Substantia nigra (tissue), 51 donors: ENCODE measurements at places on chromosomes 3 and 15.

- DNase-seq, result no peak
Measured at GRCh38 chr3:178097576-178097975, 438.7 kb upstream of the KCNMB2 start.

DNA sequence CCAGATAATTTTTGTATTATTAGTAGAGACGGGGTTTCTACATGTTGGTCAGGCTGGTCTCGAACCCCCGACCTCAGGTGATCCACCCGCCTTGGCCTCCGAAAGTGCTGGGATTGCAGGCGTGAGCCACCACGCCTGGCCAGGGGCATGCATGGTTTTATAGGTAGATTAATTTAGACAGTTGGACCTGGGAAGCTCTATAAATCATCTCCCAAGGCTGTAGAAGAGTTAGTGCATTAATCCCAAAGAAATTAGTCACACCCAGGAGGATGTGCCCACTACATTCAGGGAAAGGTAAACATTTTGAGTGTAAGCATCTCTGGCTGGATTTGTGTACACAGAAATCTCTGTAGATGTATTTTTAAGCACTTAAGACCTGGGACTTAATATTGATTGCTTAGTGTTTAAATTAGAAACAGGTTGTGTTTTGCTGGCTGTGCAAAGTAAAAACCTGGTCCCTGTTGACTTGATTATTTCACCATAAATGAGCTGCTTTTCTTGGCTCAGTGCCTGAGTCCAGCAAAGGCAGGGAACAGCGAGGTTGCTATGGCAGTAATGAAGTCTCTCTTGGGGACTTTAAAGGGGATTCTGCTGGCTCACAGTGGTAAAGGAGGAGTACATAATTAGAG, 19.2 kb downstream of the EXOSC7 start:
- peak; percentile 60 for DNase-seq

- no peak for DNase-seq
Measured at GRCh38 chr3:134081211-134081610, 51.5 kb upstream of the SLCO2A1 start.

DNA sequence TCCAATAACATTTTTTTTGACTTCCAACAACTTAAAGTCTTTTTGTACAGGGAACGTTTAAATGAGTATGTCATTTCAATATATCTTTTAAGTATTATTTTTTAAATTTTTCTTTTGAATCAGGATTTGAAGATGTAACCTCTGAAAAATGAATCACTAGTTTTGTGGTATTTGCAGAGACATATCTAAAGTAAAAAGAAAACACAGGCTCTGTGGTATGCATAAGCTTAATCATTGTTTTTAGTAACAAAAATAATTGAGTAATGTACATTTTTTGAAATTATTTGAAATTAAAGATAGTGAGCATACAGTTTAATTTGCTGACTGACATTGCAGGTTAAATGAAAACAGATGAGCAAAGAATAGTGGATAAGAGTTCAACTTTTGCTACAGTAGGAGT, 531.3 kb downstream of the ROBO1 start:
- DNase-seq, result no peak

GRCh38 chr3:129416415-129416814, 12.0 kb downstream of the EFCAB12 start:
- DNase-seq, result no peak

GRCh38 chr3:105397974-105398373, 31.3 kb downstream of the ALCAM start:
- DNase-seq, result no peak

DNA sequence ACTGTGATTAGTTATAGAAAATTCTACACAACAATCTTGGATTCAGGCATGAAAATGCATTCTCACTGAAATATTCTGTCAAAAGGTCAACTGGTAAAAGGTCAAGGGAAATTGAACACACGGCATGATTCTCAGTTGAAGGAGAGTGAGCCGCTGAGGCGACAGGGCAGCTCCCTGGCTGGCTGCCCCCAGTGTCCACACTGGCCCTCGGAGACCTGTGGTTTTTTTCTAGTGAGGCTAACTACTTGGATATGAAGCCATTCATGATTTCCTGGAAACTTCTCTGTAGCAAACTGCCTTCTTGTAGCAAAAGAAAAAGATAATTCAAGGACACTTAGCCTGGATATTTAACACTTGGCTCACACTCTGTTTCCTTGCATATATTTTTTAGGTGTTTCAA, 37.2 kb downstream of the AADACL2 start:
- no peak for DNase-seq

GRCh38 chr3:133937061-133937686, 41.5 kb upstream of the RAB6B start:
- DNase-seq, result no peak

GRCh38 chr15:88440021-88440420, 27.2 kb downstream of the MRPL46 start:
- no peak for DNase-seq

GRCh38 chr3:52190294-52191074, 7.5 kb upstream of the ALAS1 start:
- no peak for DNase-seq

DNA sequence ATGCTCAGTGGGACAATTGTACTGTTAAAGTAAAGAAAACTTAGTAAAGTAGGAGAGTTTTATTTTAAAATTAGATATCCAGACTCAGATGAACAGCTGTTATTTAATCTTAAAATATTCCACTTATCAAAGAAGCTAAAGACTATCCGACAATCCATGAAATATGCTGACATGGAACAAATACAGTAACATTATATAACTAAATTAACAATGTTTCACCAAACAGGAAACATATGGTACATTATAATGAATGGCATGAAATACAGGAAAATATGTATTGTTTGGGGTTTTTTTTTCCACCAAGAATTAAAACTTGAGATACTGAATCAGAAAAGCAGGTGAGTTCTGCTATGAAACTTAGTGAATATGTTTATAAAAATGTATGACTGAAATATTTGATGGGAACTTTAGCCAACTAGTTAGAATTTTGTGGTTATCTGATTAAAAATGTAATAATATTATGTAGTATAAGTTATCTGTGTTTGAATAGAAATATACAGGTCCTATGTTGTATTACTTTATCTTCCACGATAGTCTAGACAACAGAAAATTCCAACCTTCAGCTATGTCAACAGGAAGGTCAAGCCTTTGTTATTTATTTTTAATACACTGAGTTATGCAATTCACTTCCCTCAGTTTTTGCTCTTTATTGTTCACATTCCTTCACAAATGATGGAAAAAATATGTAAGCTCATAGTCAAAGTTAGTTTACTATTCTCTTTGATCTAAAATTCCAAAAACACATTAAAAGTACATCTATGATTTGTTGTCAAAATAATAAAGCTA, 72.7 kb downstream of the UACA start:
- DNase-seq, result no peak

DNA sequence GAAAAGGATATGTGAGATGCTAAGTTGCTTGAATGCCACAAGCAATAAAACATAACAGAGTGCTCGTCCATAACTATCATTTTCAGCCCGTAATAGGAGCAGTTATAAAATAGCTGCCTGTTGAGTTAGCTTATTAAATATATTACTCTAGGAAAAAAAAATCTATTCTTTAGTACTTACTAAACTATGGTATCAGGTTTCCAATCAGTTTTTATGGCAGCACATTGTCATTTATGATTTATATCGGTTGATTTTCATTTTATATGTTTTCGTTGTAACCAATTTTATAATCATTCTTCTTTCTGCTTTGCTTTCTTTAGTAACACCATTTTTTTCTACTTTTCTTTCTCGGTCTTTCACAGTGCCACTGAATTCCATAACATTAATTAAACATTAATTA, 51.9 kb downstream of the SEMA6D start:
- no peak for DNase-seq

DNA sequence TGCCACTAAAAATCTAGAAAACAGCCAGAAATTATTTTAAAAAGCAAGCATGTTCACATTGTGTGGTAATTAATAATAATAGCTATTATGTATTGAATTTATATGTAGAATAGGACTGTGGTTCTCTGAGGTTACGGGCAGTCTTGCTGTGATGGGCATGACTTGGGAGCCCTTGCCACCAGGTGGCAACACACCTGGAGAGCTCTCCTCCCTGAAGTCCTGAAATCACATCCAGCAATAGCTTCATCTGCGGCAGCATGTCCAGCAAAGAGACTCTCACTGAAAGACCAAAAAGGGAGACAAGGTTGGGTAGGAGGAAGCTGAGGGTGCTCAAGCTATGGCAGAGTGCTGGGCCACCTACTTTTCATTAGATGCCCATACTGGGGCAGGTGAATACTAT, 206.8 kb upstream of the IL12A start:
- DNase-seq, result no peak

- DNase-seq, result no peak
Measured at GRCh38 chr3:67719333-67719732, 64.9 kb upstream of the SUCLG2 start.

DNA sequence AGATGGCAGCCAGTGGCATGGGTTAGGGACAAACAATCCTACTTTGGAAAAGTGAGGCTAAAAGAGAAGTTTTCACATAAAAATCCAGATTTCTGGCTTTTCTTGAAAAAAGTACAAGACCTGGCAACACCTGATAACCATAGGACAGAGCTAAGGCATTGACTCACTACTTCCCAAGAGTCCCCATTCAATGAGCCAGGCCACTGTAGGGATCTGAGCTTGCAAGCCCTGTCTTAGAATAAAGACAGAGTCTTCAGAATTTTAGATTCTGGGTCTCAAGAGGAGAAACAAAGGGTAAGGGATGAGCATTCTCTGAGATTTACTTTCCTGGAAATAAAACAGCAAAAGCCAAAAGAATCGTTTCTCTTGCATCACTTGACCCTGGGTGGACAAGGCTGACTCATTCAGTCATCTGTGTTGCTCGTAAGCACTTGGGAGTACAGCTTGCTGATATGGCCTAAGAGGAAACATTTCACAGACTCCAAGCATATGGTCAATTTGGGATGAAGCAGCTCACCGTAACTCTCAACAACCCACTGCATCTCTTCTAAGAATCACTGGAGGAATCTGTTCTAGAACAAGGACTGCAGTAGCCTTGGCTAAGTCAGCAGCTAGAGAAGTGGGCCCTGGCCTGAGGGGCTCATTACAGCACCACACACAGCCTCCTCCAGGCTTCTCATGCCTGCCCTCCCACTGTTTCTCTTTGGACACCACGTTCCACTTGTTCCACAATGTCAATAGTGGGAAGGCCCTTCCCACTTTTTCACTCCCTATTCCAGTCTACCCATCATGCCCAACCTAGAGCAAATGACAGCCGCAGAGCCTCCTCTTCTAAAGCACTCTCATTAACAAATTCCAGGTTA, 86.2 kb downstream of the RFTN1 start:
- DNase-seq, result no peak

DNA sequence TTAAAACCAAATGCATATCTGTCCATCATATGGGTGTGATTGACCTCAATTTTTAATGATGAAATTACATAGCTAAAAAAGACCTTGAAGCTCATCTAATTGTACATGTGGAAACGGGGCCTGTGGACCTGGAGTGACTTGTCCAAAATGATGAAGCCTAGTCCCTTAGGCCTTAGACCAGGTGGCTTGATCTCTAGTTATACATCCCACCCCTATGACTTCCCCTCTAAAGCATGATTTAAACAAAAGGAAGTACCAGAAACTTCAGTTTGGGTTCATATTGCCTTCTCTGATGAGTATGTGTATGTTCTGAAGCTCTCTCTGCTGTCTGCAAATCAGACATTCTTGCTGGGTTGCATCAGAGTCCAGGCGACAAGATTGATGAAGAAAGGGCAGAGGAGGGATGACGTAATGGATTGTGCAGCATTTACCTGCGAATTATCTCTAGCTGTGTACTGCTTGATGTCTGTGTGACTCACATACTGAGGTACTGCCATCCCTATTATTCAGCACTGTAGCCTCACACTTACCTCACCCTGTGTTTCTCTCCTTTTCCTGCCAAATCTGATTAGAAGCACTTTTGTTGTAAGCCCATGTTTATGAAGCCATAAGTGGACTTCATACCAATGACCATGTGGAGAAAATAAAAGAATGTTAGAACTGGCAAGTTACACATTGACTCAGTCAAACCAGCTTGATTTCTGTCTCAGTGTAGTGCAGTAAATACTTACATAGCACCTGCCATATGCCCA, 111.5 kb downstream of the FILIP1L start:
- DNase-seq, result no peak

- DNase-seq, result no peak
Measured at GRCh38 chr3:20870106-20870899, 684.3 kb upstream of the SGO1 start.

GRCh38 chr3:119148493-119149180, 2.7 kb downstream of the TEX55 start:
- no peak for DNase-seq

- no peak for DNase-seq
Measured at GRCh38 chr15:28260722-28261121, 61.3 kb downstream of the HERC2 start.

GRCh38 chr3:134453631-134454030, 32.2 kb downstream of the ANAPC13 start:
- no peak for DNase-seq

DNA sequence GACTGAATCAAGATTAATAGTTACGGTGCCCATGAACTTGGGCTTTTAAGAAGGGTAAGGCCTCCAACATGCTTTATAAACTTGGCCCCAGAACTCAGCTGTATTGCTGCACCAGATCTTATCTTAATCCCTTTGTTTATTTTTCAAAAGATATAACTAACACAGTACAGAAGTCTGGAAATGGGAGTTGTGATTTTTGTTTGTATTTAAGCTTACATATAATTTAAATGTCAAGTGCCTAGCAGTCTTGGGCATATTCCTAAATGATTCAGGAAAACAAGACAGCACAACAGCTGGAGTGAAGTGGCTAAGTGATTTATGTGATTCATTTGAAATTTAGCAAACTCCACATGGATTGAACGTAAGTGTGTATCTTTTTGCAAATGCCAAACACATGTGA, 56.2 kb downstream of the NBEAL2 start:
- no peak for DNase-seq
